Aorta (tissue), 5 donors: ENCODE measurements at places on chromosomes 16 and 17.

GRCh38 chr17:69743091-69743490 is 328.6 kb downstream of the MAP2K6 start:
- H3K36me3 ChIP-seq = no peaks in the 10 kb centered on the region
- no peaks in the 10 kb centered on the region for H3K27me3 ChIP-seq
- no peaks in the 10 kb centered on the region for H3K4me1 ChIP-seq
- H3K4me3 ChIP-seq = no peak overlapping the region
- H3K27ac ChIP-seq = no peak overlapping the region
- no peak for DNase-seq

- no peaks in the 10 kb centered on the region for H3K36me3 ChIP-seq
- peak overlapping the region; percentile 75 for H3K4me3 ChIP-seq
- no peaks in the 10 kb centered on the region for H3K27me3 ChIP-seq
- peaks cover 3% of the 10 kb centered on the region for H3K4me1 ChIP-seq
Measured at GRCh38 chr17:65054602-65055001, 1.9 kb downstream of the GNA13 start.

DNA sequence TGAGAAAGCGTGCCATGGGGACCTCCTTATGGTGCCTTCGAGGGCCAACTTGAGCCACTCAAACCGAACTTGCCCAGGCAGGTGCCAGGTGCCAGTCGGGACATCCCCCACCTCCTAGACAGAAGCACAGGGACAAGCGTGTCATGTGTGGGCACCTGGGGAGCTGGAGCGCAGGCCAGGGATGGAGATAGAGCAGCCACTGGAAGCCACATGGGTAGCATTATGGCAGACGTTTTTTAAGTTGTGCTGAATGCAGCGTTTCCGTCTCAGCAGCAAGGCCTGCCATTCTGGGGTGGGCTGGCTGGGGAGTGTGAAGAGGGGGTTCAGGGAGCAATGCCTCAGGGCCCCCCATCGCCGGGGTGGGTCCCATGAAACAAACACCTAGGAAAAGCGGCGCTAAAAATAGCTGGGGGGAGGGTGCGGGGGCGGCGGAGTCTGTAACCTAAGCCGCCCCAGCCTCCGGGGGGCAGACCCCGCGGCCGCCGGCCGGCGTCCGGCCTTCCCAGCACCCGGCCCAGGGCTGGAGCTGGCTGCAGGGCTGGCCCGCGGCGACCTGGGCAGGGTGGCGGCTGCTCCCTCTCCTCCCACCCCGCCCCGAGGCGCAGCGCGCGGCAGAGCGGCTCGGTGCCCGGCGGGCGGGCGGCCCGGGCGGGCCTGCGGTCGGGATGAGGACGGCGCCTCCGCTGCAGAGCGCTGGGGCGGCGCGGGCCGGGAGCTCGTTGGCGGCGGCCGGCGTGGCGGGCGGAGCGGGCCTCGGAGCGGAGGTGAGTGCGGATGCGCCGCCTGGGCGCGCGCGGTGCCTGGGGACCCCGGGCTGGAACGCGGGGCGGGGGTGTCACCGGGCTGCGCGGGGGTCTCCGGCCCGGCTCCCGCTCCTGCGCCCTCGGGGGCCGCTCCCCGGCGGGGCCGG is at the start of gene ZNF469:
Gene ZNF469, plus strand, starts transcription at position 469 of the 910 bp plus-strand sequence. CDS start 44,512 bp downstream, outside the sequence.
- H3K27me3 ChIP-seq = no peaks in the 10 kb centered on the region
- no peaks in the 10 kb centered on the region for H3K36me3 ChIP-seq
- H3K27ac ChIP-seq = no peak within 1 kb of the TSS
- no peaks in the 10 kb centered on the region for H3K4me1 ChIP-seq

DNA sequence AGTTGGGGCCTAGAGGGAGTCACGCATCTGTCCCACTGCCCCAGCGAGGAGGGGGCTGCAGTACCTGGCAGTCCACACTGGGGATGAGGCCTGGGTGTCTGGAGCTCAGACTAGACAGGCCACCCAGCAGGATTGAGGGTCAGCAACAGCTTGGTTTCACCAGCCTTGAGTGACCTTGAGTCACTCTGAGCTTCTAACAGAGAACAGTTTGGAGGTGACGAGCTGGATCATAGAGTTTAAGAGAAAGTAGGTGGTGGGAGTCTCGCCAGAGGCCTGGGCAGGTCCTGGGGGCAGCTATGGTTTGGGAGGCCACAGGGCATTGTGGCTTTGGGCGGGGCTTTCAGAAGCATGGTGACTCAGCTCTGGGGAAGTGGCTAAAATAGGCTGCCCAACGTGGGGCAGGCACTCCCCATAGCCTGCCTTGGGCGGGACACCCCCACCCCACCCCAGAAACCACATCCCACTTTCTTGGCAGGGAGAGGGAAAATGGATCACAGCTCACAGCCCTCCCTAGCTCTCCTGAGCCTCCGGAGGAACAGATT is 20.5 kb downstream of the CDC42EP4 start:
- no peaks in the 10 kb centered on the region for H3K36me3 ChIP-seq
- H3K27ac ChIP-seq = peak overlapping the region; percentile 90
- no peaks in the 10 kb centered on the region for H3K4me1 ChIP-seq
- no peaks in the 10 kb centered on the region for H3K27me3 ChIP-seq

DNA sequence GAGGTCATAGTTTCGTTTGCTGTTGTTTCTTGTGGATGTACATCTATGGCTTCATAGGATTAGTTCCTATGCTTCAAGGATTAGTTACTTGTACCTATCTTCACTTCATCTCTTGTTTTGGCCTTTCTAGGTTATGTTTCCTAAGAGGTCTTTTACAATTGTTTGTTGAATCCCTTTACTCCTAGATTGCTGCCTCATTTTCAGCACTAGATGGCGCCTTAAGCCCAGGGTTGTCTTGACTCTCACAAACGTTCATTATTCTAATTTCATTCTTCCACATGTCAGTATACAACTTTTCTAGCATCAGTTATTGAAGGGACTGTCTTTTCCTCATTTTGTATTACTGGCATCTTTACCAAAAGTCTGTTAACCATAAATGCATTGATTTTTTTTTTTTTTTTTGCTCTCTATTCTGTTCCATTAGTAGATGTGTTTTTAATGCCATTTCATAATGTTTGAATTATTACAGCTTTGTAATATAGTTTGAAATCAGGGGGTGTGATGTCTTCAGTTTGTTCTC is 45.0 kb upstream of the NACA2 start:
- H3K4me3 ChIP-seq = no peak overlapping the region
- H3K4me1 ChIP-seq = no peaks in the 10 kb centered on the region
- no peaks in the 10 kb centered on the region for H3K36me3 ChIP-seq
- H3K27ac ChIP-seq = no peak overlapping the region
- no peaks in the 10 kb centered on the region for H3K27me3 ChIP-seq

- H3K4me1 ChIP-seq = no peaks in the 10 kb centered on the region
- H3K27me3 ChIP-seq = no peaks in the 10 kb centered on the region
- H3K4me3 ChIP-seq = no peak overlapping the region
- peaks cover 10% of the 10 kb centered on the region for H3K36me3 ChIP-seq
- DNase-seq = no peak
Measured at GRCh38 chr17:12122075-12122474, 101.4 kb downstream of the MAP2K4 start.
